ENCODE measurements at places on chromosomes 3 and 15. TPM values are rescaled to one million over a fixed set of nuclear protein-coding genes. Genes with fewer than 3 reads are reported as not detected.

GRCh38 chr15:95624616-95625361 lies 705.7 kb upstream of the NR2F2 start:
- H3K4me3 ChIP-seq, result no peak overlapping the region
- DNase-seq, result no peak
- H3K27ac ChIP-seq, result no peak overlapping the region
- H3K27me3 ChIP-seq, result no peaks in the 10 kb centered on the region

DNA sequence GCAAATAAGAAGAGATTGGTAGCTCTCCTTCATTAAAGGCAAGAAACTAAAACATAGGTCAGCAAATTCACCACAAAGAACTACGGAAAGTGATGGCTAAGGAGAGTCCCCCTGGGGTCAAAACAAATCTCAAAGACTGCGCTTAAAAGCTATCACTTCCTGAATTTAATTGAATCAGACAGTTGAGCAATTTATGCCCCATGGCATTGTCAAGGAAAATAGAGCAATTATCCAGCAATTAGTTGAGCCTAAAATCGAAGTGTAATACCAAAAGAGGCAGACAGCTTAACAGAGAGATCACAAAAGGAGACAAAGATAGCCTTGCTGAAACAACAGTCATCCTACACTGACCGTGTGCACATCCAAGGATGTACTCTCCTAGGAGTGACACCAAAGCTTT lies 74.4 kb upstream of the SCN10A start:
- no peak overlapping the region for H3K27ac ChIP-seq
- no peak for DNase-seq

GRCh38 chr3:101591071-101591470 lies 17.1 kb downstream of the PCNP start:
- H3K36me3 ChIP-seq, result peaks cover 6% of the 10 kb centered on the region
- H3K27ac ChIP-seq, result no peak overlapping the region
- H3K4me3 ChIP-seq, result no peak overlapping the region
- no peak for DNase-seq
- no peaks in the 10 kb centered on the region for H3K27me3 ChIP-seq

GRCh38 chr3:114827495-114827894 lies 319.6 kb downstream of the ZBTB20 start:
- DNase-seq, result peak; percentile 61
- no peak overlapping the region for H3K4me3 ChIP-seq
- H3K4me1 ChIP-seq, result no peaks in the 10 kb centered on the region
- no peak overlapping the region for H3K27ac ChIP-seq
- H3K36me3 ChIP-seq, result no peaks in the 10 kb centered on the region

- no peaks in the 10 kb centered on the region for H3K36me3 ChIP-seq
- no peaks in the 10 kb centered on the region for H3K4me1 ChIP-seq
- H3K27ac ChIP-seq, result no peak overlapping the region
- H3K27me3 ChIP-seq, result no peaks in the 10 kb centered on the region
- no peak for DNase-seq
Observed at GRCh38 chr15:101031213-101031612, 112.1 kb downstream of the LRRK1 start.

GRCh38 chr15:59873644-59874272 lies 130.4 kb upstream of the FOXB1 start:
- H3K4me3 ChIP-seq, result no peak overlapping the region
- H3K36me3 ChIP-seq, result no peaks in the 10 kb centered on the region
- no peaks in the 10 kb centered on the region for H3K4me1 ChIP-seq
- H3K27ac ChIP-seq, result no peak overlapping the region

DNA sequence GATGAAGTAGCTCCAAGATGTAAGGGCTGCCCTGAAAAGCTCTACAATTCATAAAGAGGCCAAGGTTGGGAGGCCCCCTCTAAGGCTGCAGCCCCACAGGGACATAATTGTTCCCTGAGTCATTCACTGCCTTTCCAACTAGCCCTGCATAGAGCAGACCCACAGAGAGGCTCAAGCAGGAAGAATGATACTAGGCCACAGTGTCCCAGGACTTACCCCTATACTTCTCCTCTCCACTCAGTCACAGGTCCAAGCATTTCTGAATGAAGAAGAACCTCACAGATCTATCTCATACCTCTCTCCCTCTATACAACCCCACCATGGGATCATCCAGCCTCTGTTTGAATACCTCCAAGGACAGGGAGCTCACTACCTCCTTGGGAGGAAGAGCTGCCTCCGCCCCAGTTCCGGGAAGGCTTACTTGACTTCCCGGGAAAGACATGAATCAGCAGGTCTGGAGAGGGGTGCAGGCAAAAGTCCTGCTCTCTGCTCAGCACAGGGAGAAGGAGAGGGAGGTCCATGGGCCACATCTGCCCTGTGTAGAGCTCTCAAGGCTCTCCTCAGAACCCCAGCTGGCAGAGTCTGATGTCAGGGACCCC lies 6.9 kb upstream of the SKIC8 start:
- peaks cover 10% of the 10 kb centered on the region for H3K4me1 ChIP-seq
- peak; percentile 52 for DNase-seq
- H3K36me3 ChIP-seq, result no peaks in the 10 kb centered on the region

- H3K4me3 ChIP-seq, result no peak within 1 kb of the TSS
- peaks cover 45% of the 10 kb centered on the region for H3K4me1 ChIP-seq
- no peaks in the 10 kb centered on the region for H3K27me3 ChIP-seq
- peak within 1 kb of the TSS; percentile 96 for H3K27ac ChIP-seq
- DNase-seq, result peak; percentile 91
- no peaks in the 10 kb centered on the region for H3K36me3 ChIP-seq
Observed at GRCh38 chr15:40340740-40341400, at the start of gene CCDC9B. Gene CCDC9B (minus strand): TSS chr15:40340939. CDS start chr15:40340819, 120 bp downstream.

DNA sequence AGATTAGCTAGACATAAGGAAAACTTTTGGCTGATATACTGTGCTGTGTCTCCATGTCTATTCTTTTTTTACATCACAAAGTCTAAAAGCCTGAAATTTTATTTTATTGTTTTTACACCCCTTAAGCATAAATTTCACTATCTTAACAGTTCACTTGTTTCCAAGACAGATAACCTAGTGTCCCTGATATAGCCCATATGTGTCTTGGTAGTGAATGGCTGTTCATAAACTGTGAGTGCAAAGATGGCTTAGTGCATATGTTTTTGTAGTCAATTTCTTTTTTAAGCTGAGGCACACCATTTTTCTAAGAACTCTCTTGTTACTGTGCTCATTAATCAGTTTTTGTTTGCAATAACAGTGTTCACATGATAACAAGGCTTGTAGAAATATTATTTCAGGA lies 381.1 kb downstream of the OXSM start:
- H3K27ac ChIP-seq, result no peak overlapping the region
- no peaks in the 10 kb centered on the region for H3K4me1 ChIP-seq
- DNase-seq, result no peak
- H3K4me3 ChIP-seq, result no peak overlapping the region
- no peaks in the 10 kb centered on the region for H3K36me3 ChIP-seq

- no peaks in the 10 kb centered on the region for H3K36me3 ChIP-seq
- H3K4me1 ChIP-seq, result peaks cover 9% of the 10 kb centered on the region
- no peaks in the 10 kb centered on the region for H3K27me3 ChIP-seq
Observed at GRCh38 chr3:4831580-4831950, 147.7 kb upstream of the BHLHE40 start.

DNA sequence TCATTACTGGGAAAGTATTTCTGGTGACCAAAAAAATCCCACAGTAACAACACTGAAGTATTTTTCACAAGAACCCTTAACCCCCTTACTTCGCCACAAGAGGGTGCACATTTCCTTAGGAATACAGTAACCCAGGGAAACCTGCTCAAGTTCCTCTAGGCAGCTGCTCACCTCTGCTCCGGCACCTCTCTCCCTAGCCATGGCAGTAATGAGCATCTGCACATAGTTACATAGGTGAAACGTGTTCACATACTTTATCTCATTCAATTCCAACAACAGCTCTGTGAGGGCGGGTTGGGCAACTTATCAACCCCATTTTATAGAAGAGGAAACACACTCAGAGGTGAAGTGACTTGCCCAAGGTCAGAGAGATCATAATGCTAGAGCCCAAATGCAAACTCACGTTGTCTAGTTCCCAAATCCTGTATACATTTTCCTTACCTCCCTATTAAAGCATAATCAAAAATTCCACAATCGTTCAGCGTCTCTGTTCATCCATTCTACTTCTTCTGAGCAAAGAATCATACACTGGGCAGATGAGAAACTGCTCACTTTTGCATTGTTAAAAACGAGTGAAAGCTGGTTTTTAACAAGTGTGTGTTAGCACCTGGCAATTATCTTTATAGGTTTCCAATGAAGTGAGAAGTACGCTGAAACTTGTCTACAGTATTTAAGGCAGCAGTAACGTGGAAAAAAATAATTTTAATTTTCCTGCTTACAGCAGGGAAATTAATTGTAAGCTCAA lies 90.7 kb downstream of the IGF2BP2 start:
- no peaks in the 10 kb centered on the region for H3K27me3 ChIP-seq
- no peak overlapping the region for H3K27ac ChIP-seq
- peak; percentile 85 for DNase-seq
- no peak overlapping the region for H3K4me3 ChIP-seq

DNA sequence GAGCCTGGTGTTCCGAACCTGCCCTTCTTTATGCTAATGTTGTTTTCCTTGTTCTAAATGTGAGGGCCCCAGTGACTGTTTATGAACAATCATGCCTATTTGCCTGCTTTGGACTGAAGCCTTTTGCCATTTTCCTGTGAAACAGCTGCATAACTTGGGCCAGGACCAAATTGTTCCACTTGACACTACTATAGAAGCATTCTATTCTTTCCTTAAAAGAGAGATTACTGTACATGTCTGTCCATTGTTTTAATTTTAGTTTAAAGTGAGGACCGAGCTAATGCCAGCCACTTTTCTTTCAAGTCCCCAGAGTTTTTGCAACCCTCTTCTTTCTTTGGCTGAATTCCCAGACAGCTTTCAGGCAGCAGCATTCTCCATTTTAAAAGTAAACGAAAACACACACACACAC lies 980.3 kb downstream of the CADM2 start:
- peak; percentile 12 for DNase-seq
- no peak overlapping the region for H3K4me3 ChIP-seq
- peaks cover 8% of the 10 kb centered on the region for H3K4me1 ChIP-seq
- no peaks in the 10 kb centered on the region for H3K27me3 ChIP-seq
- peak overlapping the region; percentile 49 for H3K27ac ChIP-seq

The NMD3 gene
- 57.2 TPM for total RNA-seq

The EEF1AKMT4 gene
- total RNA-seq, result 8.4 TPM

The C3orf20 gene
- 0.07 TPM for total RNA-seq

The CEP19 gene
- total RNA-seq, result 3.8 TPM

The PLSCR4 gene
- total RNA-seq, result 25.9 TPM

The DUOXA1 gene
- total RNA-seq, result 7.5 TPM

The DLL4 gene
- total RNA-seq, result 2.3 TPM

The SYNPR gene
- total RNA-seq, result 0.52 TPM

The PLSCR2 gene
- total RNA-seq, result not detected

All from hepatocyte (in vitro differentiated cells).